Panc1 (cell line): ENCODE measurements at places on chromosomes 7 and 10. TPM values are rescaled to one million over a fixed set of nuclear protein-coding genes. Genes with fewer than 3 reads are reported as not detected.

GRCh38 chr10:97388152-97388551, 13.0 kb downstream of the RRP12 start:
- DNase-seq: no peak

DNA sequence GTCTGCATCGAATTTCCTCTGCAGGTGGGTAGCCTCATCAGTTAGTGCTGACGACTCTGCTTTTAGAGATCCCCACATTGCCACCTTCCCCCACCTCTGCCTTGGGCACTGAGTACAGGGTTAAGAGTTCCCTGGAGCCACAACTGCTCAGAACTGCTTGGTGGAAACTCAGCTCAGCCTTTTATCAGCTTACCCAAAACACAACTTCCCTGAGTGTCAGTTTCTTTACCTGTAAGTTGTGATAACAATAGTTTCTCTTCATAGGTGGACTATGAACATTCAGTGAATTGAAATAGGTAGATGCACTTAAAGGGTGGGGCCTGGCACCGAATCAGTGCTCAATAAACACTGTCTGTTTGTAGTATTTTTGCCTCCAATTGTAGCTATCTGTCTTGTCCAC, 11.3 kb downstream of the ASB13 start:
- DNase-seq: no peak

GRCh38 chr7:115145512-115145911, 223.6 kb downstream of the MDFIC start:
- no peak for DNase-seq

GRCh38 chr10:35933940-35934641, 292.0 kb upstream of the FZD8 start:
- no peak for DNase-seq

- DNase-seq: no peak
Observed at GRCh38 chr10:71077143-71077581, 135.2 kb upstream of the UNC5B start.

DNA sequence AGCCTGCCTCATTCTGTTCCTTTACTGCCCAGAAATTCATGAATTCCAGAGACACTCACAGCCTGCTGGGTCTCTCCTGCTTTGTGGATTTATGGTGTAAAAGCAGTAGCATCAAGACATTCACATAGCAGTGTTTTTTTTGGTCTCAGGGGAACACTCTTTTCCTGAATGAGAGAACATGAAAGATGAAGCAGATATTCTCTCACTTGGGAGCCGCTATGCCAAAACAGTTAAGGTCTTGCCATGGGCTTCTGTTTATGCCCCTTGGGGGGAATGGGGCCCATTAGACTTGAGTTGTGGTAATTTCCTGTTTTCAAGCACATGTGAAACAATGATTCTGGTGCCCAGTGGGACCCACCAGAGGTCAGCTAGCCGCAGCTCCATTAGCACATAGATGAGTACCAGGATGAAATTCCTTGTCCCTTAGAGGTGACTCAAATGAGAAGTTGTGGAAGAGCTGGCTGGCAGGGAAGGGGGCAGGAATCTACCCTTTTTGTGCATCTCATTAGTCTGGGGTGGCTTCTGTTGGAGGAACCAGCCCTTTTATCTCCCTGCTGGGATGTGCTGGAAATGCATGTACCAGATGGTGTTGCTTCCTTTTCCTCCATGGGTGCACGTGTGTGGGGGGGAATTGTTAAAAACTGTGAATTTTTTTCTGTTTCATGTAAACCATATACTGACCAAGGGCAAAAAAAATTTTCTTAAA, 13.3 kb downstream of the BMPER start:
- DNase-seq: no peak

DNA sequence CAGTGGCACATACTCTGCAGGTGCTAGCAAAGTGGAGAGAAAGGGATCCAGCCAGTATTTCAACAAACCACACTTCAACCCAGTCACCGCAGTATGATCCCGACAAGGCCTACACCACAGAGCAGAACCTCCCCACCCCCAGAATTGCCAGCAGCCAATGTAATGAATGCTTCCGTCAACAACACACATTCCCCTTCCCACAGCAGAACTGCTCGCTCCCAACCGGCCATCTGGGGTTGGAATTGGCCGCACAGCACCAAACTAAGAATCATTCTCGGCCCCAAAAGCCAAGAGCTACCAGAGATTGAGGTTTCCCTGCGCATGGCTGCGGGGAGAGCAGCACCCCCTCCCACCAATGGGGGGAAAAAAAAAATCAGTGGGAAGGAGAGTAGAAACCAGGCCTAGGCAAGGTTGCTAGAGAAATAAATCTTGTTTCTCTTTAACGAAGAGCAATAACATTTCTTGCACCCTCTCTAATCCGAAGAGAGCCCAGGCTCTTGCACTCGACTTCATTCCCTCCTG, 1.1 kb downstream of the WASL start:
- no peak for DNase-seq

DNA sequence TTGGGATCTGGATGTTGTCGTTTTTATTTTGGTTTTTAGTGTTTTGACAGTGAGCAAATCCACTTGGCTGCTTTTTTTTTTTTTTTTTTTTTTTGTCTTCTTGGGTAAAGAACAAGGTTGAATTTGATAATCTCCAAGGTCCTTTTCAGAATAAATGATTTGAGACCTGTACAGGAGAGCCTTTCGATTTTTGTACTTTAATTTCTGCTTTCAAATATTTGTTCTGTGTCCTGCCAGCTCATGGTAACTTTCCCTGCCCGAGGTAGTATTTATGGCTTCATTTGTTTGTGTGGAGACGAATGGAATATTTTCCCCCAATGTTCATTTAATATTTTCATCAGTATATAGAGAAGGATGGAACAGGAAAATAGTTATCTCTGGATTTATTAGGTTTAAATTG, 19.9 kb downstream of the WAC start:
- DNase-seq: no peak

DNA sequence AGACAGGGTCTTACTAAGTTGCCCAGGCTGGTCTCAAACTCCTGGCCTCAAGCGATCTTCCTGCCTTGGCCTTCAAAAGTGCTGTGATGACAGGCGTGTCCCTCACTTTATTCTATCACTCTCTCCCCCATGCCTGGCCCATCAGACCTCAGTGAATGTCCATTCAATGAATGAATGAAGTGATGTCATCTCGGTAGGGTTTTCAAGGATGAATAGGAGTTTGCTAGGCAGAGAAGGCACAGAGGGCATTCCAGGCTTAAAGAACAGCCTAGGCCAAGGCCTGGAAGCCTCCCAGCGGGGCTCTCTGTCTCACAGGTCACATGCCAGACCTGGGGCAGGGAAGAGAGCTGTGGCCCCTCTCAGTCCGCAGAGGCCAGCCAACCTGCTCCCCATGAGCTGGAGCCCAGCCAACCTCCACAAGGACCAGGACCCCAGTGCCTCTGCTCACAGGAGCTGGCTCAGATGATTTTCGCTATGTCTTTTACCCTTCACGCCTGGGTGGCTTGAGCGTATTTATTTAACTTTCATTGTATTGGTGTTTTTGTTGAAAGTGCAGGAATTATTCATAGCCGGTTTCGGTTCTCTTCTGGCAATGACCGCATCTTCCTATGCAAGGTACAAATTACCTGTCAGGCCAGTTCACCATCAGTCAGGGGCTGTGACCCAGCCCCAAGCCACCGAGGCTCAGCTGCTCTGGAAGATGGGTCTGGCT, 11.8 kb upstream of the TNRC18 start:
- DNase-seq: no peak

DNA sequence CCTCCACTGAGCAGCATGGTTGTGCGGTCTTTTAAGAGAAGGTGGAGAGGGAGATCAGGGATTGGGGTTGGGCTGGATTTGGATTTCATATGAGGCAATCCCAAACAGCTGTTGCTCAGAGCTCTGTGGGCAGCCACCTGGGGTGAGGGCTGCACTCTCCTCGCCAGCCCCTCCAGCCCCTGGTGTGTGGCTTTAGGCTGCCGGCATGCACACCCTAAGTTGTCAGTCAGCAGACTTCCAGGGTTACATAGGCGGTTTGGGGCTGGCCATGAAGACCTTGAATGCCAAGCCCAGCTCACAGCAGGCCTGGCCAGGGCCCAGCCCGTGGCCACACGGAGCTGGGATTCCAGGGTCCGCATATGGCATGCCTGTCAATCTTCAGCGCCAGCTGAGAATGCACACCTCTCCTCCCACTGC, 54.8 kb downstream of the ZMIZ1 start:
- no peak for DNase-seq

DNA sequence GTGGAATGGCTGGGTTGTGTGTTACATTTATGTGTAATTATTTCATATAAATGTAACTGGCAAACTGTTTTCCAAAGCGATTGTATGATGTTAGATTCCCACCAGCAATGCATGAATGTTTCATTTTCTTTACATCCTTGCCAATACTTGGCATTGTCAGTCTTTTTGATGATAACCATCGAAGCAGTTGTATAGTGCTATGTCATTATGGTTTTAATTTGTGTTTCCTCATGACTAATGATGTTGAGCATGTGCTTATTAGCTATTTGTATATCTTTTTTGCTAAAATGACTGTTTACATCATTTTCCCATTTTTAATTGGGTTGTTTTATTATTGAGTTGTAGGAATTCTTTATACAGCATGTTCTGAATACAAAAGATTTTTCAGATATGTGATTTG, 22.3 kb downstream of the AHCYL2 start:
- no peak for DNase-seq

The KNDC1 gene
- total RNA-seq: 2.6 TPM

- no peak for DNase-seq
Observed at GRCh38 chr7:30278849-30279652, 5.3 kb upstream of the ZNRF2 start.

The ZP3 gene
- total RNA-seq: 23.3 TPM

DNA sequence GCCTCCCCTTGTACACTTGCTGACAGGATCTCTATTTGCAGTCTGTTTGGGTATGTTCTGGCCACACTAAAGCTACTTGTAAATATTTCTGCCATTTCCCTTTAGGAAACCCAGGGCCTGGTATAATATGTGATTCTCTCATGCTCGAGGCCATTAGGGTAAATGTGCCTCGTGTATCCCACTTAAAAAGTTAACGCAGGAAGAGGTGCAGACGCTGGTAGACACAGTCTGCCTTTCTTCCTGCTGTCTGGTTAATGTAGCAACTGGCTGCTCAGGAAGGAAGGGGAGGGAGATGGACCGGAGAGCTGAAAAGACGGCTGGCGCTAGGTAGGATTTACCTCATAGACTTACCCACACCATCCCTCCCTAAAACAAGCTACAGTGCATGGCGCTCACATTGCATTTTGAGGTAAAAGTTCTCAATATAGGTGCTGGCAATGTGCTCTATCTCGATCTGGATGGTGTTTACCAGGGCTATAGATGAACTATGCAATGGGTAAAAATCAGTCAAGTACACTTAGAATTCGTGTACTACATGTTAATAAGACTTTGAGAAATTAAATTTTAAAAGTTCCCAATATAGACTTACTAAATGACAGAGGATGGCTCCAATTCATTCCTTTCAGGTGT, 125.9 kb downstream of the JAZF1 start:
- no peak for DNase-seq

The SNX10 gene
- total RNA-seq: 21.8 TPM

DNA sequence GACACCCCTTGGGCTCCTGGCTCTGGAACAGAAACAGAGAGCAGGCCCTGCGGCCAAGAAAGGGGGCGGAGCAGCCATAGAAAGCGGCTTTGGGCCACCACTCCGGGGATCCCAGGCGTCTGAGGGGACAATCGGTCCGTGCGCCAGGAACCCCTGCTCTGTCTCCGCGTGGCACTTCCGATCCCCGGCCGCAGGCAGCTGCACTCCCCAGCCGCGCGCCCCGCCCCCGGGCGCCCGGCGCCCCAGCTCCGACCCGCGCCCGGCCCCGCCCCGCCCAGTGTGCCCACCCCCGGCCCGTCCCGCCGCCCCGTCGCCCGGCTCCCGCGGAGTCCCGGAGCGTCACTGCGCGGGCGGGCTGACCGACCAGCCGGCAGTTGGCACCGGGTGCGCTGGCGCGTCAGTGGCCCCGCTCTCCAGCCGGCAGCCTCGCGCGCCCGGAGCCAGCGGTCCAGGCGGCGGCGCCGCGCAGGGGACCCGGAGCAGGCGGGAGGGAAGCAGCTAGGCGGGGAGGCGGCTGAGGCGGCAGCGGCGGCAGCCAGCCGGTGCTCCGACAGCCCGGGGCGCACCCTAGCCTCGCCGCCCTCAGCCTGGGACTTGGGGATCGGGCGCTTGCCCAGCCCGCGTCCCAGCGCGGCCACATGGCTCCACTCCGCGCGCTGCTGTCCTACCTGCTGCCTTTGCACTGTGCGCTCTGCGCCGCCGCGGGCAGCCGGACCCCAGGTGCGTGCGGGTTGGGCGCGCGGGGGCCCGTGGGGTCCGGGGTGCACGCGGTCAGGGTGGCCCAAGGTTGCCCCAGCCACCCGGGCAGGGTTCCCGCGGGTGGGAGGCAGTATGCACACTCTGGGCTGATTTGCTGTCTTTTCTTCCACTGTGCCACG, at the start of gene ADAMTS14:
ADAMTS14 (plus strand) TSS at position 342 of the 878 bp plus-strand sequence; CDS start at position 639, 297 bp downstream.
- no peak for DNase-seq

GRCh38 chr10:99537989-99538917, 5.5 kb downstream of the NKX2-3 start:
- DNase-seq: no peak

DNA sequence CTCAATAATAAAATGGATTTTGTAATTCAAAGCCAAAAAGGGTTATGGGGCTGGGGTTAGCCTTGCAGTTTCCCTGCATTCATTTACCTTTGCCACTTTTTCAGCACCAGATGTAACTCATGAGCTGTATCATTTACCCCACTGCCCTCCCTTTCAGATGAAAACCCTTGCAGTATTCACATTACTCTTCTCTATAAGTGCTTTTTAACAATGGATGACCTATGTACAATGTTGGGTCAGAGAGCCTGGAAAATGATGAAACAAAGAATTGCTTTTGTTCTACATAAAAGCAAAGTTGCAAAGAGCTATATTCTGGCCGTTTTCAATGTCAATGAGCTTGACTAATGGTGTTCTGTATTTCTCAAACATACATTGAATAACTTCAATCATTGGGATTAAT, 189.7 kb downstream of the TMEM26 start:
- no peak for DNase-seq
